HuH-7 (cell line): ENCODE measurements at places on chromosomes 4 and X.

DNA sequence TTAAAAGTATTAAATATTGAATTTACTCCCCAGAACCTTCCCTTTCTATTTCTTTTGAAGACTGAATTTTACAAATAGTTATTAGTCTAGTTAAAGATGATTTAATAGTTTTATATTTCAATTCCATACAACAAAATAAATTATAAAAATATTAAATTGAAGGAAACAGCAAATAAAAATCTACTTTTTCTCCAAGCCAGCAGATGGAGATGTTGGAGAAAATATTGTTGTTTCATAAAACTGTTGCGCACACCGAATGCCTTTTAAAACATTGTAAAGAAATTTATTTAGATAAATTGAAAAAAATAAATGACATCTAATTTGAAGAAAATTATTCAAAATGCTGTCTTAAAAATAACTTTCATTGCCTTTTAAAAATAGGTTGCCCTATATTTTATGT, 5.5 kb downstream of the GRIA2 start:
- no peak for DNase-seq

DNA sequence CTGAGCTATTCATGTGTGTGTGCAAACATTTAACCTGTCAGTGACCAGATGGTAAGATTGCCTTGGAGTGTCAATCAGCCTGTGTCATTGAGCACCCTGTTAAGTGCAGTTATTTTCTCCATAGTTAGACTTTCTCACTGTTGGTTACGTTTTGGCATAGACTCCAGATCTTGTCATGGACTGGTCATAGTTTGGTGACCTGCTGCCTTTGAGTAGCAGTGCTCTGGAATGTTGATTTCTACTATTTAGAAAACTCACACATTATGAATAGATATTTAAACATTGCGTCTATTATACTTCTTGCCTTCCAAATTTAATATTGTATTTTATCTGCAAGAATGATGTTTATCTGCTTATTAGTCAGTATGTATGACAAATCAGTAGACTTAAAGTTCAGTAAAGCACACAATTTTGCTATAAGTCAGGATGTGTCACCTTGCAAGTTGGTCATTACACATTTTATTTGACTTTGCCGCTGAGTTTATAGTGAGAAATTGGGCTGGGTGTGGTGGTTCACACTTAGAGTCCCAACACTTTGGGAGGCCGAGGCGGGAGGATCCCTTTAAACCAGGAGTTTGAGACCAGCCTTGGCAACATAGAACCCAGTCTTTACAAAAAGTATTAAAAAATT, 42.4 kb downstream of the KIAA0232 start:
- no peak for DNase-seq

- DNase-seq, result no peak
Measured at GRCh38 chr4:20629186-20630106, 70.8 kb upstream of the PACRGL start.

- DNase-seq, result no peak
Measured at GRCh38 chrX:40581336-40581920, 658 bp downstream of the ATP6AP2 start.

DNA sequence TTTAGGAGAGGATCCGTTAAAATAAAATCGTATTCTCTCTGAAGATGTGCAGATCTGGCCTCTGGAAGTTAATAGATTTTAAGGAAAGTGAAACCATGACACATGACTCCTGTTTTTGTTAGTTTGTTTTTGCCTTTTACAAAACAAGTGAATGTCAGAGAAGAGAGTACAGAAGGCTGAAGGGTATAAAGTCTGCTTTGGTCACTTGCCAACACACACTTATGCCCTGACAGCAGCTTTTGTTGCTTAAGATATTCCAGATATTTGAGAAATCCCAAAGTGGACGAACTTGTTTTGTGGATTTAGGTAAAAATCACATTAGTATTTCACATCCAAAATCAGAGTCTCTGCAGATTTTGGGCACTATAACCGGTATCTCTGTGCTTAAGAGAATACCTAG, 192.4 kb upstream of the RASGEF1B start:
- no peak for DNase-seq

DNA sequence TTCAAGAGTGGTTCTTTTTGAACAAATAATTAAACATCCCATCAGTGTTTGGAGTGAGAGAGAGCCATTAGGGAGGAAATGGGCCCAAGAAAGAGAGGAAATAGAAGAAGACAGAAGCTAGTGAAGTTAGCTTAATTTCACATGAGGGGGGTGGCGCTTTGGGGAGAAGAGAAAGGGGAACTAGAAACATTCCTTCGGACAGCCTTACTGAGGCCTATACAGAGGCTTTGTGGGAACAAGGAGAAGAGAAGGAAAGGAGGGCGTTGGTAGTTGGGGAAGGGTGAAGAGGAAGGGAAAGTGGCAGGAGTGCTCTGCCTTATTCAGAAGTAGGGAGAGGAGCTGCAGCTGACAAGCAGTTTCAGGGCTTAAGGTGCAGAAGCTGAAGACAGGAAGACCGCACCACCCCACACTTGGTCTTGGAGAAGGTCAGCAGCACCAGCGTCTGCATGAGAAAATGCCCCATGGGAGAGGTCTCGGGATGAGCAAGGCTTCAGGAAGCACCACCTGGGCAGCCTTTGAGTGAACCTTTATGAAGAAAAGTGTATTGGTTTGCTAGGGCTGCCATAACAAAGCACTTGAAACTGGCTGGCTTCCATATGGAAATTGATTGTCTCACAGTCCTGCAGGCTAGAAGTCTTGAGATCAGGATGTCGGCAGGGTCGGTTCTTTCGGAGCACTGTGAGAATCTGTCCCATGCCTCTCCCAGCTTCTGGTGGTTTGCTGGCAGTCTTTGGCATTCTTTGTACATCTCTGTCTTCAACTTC, 85.1 kb downstream of the KIT start:
- DNase-seq, result no peak

DNA sequence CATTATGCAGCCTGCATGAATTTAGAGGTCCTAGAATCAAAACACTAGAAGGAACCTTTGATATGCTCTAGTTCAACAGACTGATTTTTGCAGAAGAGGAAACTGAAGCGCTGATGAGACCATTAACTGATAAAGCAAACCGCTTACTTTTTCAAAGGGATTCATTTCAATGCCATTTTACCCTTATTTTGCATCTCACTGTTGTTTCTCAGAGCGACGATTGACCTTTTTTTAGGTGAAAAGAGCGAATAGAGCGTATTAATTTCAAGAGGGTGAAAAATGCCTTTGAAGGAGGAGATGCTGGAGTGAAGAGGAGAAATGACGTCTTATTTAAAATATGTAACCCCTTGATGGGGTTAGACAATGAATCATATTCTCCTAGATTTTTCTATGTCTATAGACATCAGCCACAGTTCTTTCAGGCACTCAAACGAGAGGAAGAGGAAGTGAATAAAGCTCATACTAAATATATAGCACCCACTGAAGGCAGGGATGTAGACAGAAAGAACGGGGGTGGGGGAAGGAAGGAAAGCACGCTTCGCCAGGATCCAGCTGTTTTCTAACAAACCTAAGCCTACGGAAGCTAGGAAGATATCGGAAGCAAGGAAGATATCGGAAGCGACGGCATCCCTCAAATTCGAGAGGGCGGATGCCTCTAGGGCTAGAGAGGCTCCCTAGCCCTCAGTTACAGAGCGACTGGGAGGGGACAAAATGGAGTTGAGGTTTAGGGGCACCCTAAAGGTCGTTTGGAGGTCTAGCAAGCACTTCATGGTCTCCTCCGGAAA, 848 bp downstream of the ACSL4 start:
- DNase-seq, result no peak

DNA sequence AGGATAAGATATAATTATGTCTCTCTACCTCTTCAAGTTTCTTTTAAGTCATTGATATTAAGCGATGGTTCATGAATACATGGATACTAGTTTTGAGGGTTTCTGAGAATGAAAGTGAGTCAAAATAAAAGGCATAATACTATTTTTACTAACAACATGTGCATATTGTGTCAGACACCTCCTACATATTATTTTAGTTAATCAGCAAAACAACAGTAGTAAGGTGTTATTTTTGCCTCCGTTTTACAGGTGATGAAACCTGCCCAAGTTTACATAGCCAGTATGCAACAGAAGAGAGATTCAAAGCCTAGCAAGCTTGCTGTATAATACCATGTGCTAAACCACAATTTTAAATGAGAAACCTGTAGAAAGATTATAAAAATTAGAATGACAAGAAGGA, 544.1 kb downstream of the EPHA5 start:
- no peak for DNase-seq

- no peak for DNase-seq
Measured at GRCh38 chr4:118981171-118981838, 92.7 kb downstream of the SYNPO2 start.
